ENCODE measurements at places on chromosomes 1 and 21. TPM values are rescaled to one million over a fixed set of nuclear protein-coding genes. Genes with fewer than 3 reads are reported as not detected.

Gene SYT11
- 1.3 TPM for total RNA-seq

Gene CYP4Z1
- total RNA-seq, result not detected

Gene GUCA2B
- not detected for total RNA-seq

Gene DENND2D
- total RNA-seq, result 1.2 TPM

Gene MX1
- total RNA-seq, result 2.2 TPM

Gene FCGR3A
- total RNA-seq, result not detected

Data from A549 treated with GW870086 at 1 μM for 4 hours (cell line).